ENCODE measurements at places on chromosomes 2 and 18.

- no peak overlapping the region for H3K27ac ChIP-seq
- H3K4me1 ChIP-seq, result no peaks in the 10 kb centered on the region
- no peak for DNase-seq
- H3K4me3 ChIP-seq, result no peak overlapping the region
Observed at GRCh38 chr2:231765496-231765929, 15.6 kb downstream of the PDE6D start.

DNA sequence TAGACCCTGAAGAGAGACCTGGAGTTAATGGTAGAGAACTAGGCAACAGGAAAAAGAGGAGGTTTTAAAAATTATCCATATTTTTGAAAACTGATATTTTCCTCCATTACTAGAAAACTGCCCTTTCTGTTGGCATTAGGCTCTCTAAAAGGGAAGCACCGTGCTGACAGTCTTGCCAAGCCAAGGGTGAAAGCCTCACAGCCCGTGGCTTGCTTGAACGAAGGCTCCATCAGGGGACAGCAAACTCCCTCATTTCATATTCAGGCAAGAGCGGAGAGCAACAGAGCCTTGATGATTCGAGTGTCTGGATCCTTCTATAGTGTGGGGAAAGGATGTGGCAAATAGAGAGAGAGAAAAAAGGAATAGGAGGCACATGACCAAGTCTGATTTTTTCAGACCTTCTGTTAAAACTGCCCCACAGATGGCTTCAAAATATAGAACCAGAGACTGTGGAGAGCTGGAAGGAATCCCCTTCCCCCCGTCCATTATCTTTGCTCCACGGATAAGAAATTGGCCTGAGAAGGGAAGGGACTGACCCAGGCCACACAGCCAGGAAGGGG is 67.0 kb downstream of the CACNB4 start:
- no peaks in the 10 kb centered on the region for H3K4me1 ChIP-seq
- H3K27ac ChIP-seq, result no peak overlapping the region
- H3K36me3 ChIP-seq, result no peaks in the 10 kb centered on the region
- DNase-seq, result no peak
- H3K27me3 ChIP-seq, result no peaks in the 10 kb centered on the region

- H3K4me3 ChIP-seq, result no peak overlapping the region
- H3K27me3 ChIP-seq, result no peaks in the 10 kb centered on the region
- H3K4me1 ChIP-seq, result no peaks in the 10 kb centered on the region
- no peak overlapping the region for H3K27ac ChIP-seq
- no peaks in the 10 kb centered on the region for H3K36me3 ChIP-seq
Observed at GRCh38 chr2:100653449-100654035, 90.7 kb downstream of the PDCL3 start.

GRCh38 chr2:30165050-30165520 is 18.3 kb downstream of the YPEL5 start:
- H3K4me1 ChIP-seq, result peaks cover 14% of the 10 kb centered on the region
- no peak for DNase-seq
- H3K4me3 ChIP-seq, result no peak overlapping the region

GRCh38 chr18:28794459-28795245 is 617.7 kb upstream of the CDH2 start:
- H3K27me3 ChIP-seq, result no peaks in the 10 kb centered on the region
- H3K36me3 ChIP-seq, result no peaks in the 10 kb centered on the region
- H3K4me1 ChIP-seq, result no peaks in the 10 kb centered on the region
- DNase-seq, result no peak

DNA sequence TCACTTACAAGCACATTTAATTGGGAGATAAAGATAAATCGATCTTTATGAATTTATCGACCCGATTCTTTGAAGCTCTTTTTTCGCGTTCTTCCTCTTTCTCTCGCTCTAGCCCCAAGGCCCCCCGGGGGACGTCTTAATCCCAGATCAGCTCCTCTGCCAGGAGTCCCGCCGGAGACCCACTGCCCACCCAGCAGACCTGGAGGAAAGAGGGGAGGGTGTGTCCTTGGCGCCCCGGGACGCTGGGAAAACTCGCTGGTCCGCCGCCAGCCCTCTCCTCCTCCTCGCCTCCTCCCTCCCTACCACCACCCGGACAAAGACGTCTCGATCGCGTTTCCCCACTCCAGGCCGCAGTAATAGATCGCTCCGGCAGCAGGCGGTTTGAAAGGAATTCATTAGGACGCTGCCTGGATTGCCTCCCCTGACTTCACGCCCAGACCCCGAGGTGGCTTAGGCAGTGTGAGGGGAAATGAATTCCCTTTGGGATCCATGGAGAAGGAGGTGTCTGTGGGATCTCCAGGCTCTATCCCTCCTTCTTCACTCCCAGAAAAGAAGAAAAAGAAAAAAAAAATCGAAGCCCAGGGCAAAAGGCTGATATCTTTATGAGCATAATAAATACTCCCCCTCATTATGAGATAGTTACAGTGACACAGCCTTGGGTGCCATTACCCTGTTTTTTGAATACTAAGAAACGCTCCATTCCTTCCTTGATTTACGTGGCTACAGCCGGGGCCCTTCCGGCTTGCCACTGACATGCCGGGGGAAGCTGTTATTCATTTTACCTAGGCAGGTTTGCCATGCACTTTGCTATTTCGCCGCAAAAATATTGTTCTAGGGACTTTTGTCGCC is 1.8 kb upstream of the GBX2 start:
- H3K36me3 ChIP-seq, result no peaks in the 10 kb centered on the region
- no peak for DNase-seq
- H3K4me1 ChIP-seq, result peaks cover 45% of the 10 kb centered on the region
- no peak overlapping the region for H3K27ac ChIP-seq

DNA sequence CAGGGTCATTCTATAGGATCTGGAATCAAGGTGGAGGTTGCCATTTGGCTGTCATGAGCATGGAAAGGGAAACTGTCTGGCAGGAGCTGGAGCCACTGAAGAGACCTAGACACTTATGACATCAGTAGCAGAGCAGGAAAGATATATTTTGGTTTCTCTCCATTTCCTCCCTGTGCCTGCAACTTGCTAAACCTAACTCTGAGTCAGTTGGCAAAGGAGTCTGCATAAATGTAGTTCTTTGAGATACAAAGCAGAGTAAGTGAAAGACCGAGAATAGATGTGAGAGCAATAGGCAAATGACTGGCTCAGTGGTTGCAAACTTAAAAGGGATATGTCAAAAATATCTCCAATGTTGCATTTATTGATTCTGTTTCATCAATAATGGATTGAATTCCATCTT is 757.7 kb downstream of the KCNJ3 start:
- no peaks in the 10 kb centered on the region for H3K36me3 ChIP-seq
- H3K4me1 ChIP-seq, result no peaks in the 10 kb centered on the region
- DNase-seq, result no peak
- no peak overlapping the region for H3K27ac ChIP-seq
- H3K27me3 ChIP-seq, result no peaks in the 10 kb centered on the region

- no peak overlapping the region for H3K4me3 ChIP-seq
- no peaks in the 10 kb centered on the region for H3K4me1 ChIP-seq
- no peaks in the 10 kb centered on the region for H3K36me3 ChIP-seq
- H3K27me3 ChIP-seq, result no peaks in the 10 kb centered on the region
- DNase-seq, result no peak
Observed at GRCh38 chr2:58032016-58032763, 14.4 kb upstream of the VRK2 start.

GRCh38 chr2:168449419-168449818 is 6.7 kb upstream of the CERS6 start:
- H3K27ac ChIP-seq, result no peak overlapping the region
- no peaks in the 10 kb centered on the region for H3K27me3 ChIP-seq
- DNase-seq, result no peak
- H3K36me3 ChIP-seq, result no peaks in the 10 kb centered on the region
- H3K4me3 ChIP-seq, result no peak overlapping the region
- H3K4me1 ChIP-seq, result no peaks in the 10 kb centered on the region

GRCh38 chr2:101146535-101146934 is 4.6 kb downstream of the TBC1D8 start:
- DNase-seq, result no peak
- no peaks in the 10 kb centered on the region for H3K36me3 ChIP-seq
- H3K4me1 ChIP-seq, result peaks cover 24% of the 10 kb centered on the region
- H3K27ac ChIP-seq, result no peak overlapping the region
- H3K27me3 ChIP-seq, result no peaks in the 10 kb centered on the region
- H3K4me3 ChIP-seq, result no peak overlapping the region

- no peak for DNase-seq
- no peak overlapping the region for H3K4me3 ChIP-seq
- H3K4me1 ChIP-seq, result peaks cover 54% of the 10 kb centered on the region
- H3K27ac ChIP-seq, result no peak overlapping the region
Observed at GRCh38 chr2:159051133-159051532, 82.7 kb downstream of the TANC1 start.

DNA sequence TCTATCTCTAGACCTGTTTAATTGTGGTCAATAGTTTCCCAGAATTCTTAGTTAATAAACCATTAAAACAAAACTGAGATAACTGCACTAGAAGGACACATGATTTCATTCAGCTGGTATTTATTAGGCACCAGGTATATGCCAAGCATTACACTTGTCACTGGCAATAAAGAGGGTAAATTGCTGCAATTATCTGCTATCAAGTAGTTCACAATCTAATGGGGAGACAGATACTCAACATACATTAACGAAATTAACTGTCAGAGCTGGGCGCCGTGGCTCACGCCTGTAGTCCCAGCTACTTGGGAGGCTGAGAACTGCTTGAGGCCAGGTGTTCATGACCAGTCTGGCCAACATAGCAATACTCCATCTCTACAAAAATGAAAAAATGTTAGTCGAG is 71.7 kb upstream of the WIPF1 start:
- no peaks in the 10 kb centered on the region for H3K36me3 ChIP-seq
- H3K4me1 ChIP-seq, result peaks cover 37% of the 10 kb centered on the region
- DNase-seq, result no peak
- H3K27me3 ChIP-seq, result no peaks in the 10 kb centered on the region
- no peak overlapping the region for H3K27ac ChIP-seq

- H3K4me1 ChIP-seq, result peaks cover 10% of the 10 kb centered on the region
- DNase-seq, result no peak
- peak overlapping the region; percentile 59 for H3K4me3 ChIP-seq
- peak overlapping the region; percentile 58 for H3K27ac ChIP-seq
Observed at GRCh38 chr2:210224591-210224940, 681 bp downstream of the ACADL start.

- no peak overlapping the region for H3K4me3 ChIP-seq
- no peaks in the 10 kb centered on the region for H3K36me3 ChIP-seq
- H3K27me3 ChIP-seq, result no peaks in the 10 kb centered on the region
- DNase-seq, result no peak
- H3K27ac ChIP-seq, result no peak overlapping the region
- no peaks in the 10 kb centered on the region for H3K4me1 ChIP-seq
Observed at GRCh38 chr2:184551626-184552025, 46.7 kb upstream of the ZNF804A start.

- H3K36me3 ChIP-seq, result no peaks in the 10 kb centered on the region
- H3K4me1 ChIP-seq, result no peaks in the 10 kb centered on the region
- H3K4me3 ChIP-seq, result no peak overlapping the region
- DNase-seq, result no peak
- H3K27me3 ChIP-seq, result no peaks in the 10 kb centered on the region
- H3K27ac ChIP-seq, result no peak overlapping the region
Observed at GRCh38 chr18:60865801-60866200, 467.4 kb upstream of the CDH20 start.

- H3K4me3 ChIP-seq, result peak overlapping the region; percentile 82
- no peak for DNase-seq
- H3K27ac ChIP-seq, result no peak overlapping the region
- no peaks in the 10 kb centered on the region for H3K36me3 ChIP-seq
- H3K4me1 ChIP-seq, result peaks cover 25% of the 10 kb centered on the region
Observed at GRCh38 chr18:80244956-80245730, 2.2 kb downstream of the PARD6G start.

DNA sequence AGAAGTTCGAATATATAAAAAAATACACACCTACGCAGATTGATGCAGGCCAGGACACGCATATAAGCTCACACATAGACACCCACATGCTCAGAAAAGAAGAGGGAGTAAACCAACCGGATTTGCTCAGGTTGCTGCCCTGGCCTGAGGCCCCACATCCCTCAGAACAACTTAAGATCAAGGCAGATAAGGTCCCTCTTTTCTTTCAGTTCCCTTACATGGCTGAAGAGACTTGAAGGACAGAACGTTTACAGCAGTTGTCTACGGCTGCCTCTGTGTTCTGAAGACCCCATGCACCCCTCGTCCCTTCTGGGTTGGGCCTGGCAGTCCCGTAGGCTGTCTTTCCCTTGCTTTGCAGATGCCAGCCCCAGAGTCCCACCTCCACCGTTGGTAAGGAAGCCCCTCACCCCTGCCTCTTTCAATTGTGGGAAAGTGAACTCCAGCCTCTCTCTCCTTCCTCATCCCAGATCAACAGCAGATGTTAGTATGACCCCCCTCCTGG is 4.3 kb upstream of the NAGK start:
- H3K4me1 ChIP-seq, result peaks cover 20% of the 10 kb centered on the region
- DNase-seq, result no peak
- H3K4me3 ChIP-seq, result no peak overlapping the region
- no peaks in the 10 kb centered on the region for H3K27me3 ChIP-seq

GRCh38 chr2:11814979-11815510 is 68.6 kb downstream of the LPIN1 start:
- DNase-seq, result peak; percentile 81
- no peaks in the 10 kb centered on the region for H3K27me3 ChIP-seq
- H3K36me3 ChIP-seq, result peaks cover 31% of the 10 kb centered on the region

DNA sequence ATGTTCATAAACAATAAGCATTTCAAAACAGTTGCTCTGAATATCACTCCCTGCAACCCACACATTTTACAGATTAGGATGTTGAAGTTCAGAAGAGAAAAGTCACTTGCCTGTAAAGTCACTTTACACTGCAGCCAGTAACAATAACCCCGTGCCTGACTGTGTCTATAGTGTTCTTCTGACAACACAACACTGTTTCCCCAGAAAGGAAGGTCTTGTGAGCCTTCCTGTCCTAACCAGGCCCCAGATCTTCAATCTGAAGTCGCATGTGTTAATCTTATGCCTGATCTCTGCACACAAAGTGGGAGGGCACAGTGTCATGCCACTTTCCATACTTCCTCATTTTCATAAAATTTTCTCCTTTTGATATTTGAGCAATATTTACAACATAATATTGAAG is 120.2 kb downstream of the FEZ2 start:
- H3K27me3 ChIP-seq, result no peaks in the 10 kb centered on the region
- no peak overlapping the region for H3K4me3 ChIP-seq
- peaks cover 18% of the 10 kb centered on the region for H3K4me1 ChIP-seq
- peaks cover 42% of the 10 kb centered on the region for H3K36me3 ChIP-seq
- DNase-seq, result no peak

GRCh38 chr2:48247206-48247605 is 282.7 kb upstream of the STON1 start:
- H3K4me3 ChIP-seq, result no peak overlapping the region
- H3K27ac ChIP-seq, result no peak overlapping the region
- DNase-seq, result no peak
- no peaks in the 10 kb centered on the region for H3K27me3 ChIP-seq
- peaks cover 14% of the 10 kb centered on the region for H3K4me1 ChIP-seq
- no peaks in the 10 kb centered on the region for H3K36me3 ChIP-seq

Measured in vagina (tissue), 2 donors.